Stimulated activated CD4-positive, alpha-beta T cell treated with anti-CD3 and anti-CD28 coated beads, TNF-alpha, amount 100 ng/mL, for 1 hour (primary cell): ENCODE measurements at places on chromosomes 12 and 14.

GRCh38 chr12:6850796-6851152 lies 312 bp downstream of the CDCA3 start:
- DNase-seq: no peak

- DNase-seq: no peak
Observed at GRCh38 chr12:53048033-53048779, 1.7 kb upstream of the TNS2 start.

DNA sequence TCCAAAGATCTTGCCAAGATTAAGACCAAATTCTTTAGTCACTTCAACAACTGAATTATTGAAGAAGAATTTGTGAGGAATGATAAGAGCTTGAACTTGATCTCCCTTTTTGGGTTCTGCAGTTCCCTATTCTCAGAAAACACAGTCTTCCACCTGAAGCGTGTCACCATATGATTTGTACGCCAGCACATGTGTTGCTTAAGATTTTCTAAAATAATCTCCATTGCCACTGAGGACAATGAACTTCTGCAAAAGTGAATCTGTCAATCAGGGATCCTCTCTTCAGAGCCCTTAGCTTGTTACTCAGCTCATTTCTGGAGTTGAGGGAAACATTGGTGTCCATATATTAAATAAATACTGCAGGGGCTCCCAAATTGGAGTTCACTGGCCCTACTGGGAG lies 4.2 kb upstream of the SPIC start:
- no peak for DNase-seq

DNA sequence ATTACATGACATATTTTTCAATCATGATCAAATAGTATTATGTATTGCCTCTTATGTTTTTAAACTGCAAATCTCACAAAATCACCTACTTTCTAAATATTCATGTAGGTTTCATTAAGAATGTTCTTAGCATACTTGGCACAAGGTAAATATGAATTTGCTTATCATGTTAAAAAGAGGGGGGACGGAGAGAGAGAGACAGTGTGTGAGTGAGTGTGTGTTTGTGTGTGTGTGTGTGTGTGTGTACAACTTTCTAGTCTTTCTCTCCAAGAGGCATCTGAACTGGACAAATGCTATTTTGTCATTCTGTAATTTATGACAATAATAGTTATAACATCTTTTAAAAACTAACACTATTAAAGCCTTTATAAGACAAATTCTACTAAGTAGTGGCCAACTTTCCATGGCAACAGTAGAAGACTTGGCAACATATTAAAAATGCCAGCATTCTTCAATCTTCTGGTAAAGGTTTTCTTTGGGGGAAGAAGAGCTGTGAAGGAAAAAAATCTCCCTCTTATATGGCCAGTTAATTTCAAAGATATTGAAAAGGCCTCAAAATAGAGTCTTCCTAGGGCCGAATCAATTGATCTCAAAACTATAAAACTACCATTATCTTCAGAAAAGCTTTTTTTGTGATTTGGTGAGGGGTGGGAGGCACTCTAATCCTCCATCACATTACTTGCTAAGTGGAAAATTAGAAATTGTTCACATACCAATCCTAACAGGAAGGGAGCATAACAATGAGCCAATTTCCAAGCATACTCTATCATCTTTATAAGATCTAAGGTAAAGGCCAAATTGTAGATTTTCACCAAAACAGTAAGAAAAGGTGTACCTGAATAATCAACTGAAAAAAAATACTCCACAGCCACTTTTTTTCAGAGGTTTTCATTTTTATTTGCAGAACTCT lies 28.2 kb downstream of the CDK17 start:
- no peak for DNase-seq

- DNase-seq: no peak
Observed at GRCh38 chr12:52097045-52097666, 17.7 kb downstream of the SMIM41 start.

DNA sequence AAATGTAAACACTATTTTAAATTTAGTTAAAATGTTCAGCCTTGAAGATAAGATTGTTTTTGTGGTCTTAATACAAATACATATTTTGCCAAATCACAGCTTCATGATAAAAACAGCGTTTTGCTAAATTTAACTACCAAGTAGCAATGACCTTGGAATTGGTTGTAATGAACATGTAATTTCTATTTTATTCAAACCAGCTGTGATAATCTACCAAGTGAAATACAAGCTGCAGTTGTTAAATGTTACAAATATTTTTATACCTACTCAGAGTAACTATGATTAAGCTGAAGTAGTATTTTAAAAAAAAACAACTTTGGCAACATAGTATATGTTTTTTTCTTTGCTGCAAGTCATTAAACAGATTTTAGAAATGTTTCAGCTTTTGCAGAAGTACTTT lies 96.2 kb downstream of the CPSF2 start:
- DNase-seq: no peak

- no peak for DNase-seq
Observed at GRCh38 chr14:77053046-77053841, 24.7 kb upstream of the IRF2BPL start.

GRCh38 chr12:52171950-52172512 lies 19.8 kb downstream of the KRT80 start:
- DNase-seq: no peak

- DNase-seq: no peak
Observed at GRCh38 chr12:92657770-92658169, 45.0 kb upstream of the PLEKHG7 start.

DNA sequence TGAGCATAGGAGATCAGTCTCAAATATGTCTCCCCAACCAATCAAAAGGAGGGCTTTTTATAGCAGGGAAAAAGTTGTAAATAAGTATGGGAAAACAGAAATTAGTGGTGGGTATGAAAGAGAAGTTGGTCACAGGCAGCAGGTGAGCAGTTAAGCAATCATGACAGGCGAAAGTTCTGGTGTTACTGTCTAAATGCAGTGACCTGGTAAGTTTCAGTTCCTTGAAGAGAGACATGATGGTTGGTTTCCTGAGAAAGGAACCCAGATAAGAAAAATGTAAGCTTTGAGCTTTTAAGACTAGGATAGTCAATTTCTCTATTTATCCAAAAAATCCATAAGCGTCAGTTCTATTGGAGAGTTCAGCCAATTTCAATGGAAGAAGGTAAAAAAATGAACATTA lies 466.2 kb upstream of the FLRT2 start:
- no peak for DNase-seq

DNA sequence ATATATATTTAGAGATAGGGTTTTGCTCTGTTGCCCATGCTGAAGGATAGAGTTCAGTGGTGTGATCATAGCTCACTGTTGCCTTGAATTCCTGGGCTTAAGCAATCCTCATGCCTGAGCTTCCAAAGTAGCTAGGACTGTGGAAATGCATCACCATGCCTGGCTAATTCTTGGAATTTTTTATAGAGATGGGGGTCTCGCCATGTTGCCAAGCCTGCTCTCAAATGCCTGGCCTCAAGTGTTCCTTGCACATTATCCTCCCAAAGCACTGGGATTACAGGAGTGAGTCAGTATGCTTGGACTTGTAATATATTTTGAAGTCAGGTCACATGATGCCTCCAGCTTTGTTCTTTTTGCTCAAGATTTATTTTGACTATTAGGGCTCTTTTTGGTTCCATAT lies 178.0 kb downstream of the RPAP3 start:
- DNase-seq: no peak

DNA sequence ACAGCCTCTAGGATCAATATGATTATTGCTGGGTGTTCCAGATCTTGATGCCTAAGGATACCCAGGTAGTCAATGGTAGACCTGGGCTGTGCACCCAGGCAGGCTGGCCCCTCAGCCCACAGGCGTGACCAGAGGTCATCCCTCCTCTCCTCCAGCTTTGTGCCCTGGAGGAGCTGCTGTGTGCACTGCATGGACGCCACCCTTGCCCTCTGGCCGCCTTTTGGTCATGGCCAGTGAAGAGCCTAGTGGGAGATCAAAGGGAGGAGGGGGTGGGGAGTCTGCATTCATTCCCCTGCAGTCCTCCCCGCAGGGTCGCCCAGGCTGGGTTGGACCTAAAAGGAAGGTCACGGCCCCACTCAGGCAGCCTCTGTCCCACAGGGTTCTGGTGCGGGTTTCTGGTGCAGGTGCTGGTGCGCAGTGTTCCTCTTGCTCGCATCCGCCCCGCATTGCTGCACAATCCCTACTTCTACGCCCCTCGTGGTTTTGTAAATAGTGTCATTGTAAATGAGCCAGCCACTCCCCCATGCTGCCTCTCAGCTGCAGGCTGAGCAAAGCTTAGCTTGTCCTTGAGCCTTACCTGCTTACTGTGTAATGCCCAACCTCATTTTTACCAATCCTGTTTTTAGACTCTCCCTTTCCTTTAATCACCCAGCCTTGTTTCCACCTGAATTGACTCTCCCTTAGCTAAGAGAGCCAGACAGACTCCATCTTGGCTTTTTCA lies 55.3 kb downstream of the PSMA6 start:
- no peak for DNase-seq

GRCh38 chr12:9118158-9118557 lies 2.4 kb upstream of the A2M start:
- no peak for DNase-seq

DNA sequence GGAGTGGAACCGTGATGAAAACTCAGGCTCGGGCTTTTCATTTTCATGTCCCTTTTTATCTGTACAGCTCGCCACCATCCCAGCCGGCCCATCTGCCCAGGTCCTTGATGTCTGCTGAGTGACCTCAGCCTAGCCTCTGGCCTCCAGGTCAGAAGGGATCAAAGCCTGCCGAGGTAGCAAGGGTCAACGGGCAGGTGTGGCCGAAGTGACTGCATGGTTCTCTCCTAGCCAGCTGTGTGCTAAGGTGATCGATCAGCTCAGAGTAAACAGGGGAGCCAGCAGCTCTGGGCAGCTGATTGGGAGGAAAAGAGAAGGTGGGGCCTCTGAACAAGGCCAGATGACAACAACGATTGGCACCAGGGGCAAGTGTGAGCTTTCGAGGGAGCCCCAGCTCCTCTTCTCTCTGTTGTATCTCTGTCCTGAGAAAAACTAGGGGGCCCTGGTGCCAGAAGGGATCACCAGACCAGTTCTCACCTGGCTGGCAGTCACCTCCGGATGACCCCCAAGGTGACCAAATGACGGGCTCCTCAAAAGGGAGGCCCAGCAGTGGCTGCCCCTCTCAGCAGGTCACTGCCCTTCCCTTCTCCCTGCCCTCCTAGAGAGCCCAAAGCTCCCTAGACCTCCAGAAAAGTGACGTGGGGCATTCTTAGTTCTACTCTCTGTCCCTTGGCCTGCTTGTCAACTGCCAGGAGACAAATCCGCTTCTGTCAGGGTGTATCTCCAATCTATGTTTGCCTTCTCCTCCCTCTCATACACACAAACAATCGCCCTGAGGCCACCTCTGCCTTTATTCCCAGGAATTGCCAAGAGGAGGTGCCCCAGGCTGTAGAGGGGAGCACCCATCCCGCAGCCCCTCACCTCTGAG lies 3.4 kb downstream of the SLC6A12 start:
- no peak for DNase-seq

DNA sequence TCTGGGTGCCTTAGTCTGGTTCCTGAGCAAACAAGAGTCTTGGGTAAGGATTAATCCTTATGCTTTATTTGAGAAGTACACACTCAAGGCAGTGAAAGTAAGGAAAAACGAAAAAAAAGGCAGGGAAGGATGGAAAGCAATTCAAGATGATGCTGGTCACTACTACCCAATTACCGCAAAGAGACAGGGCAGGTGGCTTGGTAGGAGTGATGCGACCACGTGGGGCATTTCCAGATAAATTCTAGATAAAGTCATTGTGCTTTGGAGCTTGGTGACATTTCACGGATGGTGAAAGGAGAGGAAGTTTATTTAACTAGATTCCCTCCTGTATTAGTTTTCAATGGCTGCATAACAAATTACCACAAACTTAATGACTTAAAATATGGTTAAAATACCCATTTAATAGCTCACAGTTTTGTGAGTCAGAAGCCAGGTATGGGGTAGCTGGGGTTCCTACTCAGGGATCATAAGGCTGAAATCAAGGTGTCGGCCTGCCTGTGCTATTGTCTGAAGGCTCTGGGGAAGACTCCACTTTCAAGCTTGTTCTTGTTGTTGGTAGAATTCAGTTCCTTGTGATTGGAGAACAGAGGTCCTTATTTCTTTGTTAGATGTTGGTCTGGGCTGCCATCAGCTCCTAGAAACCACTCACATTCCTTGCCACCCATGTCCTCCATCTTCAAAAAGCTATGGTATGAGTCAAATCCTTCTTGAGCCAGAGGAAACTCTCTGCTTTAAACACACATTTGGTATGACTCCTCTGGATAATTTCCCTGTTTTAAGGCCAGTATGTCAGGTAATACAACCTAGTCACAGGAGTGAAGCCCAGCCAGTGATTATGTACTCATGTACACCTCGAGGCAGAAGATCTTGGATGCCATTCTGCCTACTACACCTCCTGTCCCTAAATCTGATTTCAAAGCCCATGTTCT lies 5.6 kb upstream of the HMGA2 start:
- DNase-seq: no peak

DNA sequence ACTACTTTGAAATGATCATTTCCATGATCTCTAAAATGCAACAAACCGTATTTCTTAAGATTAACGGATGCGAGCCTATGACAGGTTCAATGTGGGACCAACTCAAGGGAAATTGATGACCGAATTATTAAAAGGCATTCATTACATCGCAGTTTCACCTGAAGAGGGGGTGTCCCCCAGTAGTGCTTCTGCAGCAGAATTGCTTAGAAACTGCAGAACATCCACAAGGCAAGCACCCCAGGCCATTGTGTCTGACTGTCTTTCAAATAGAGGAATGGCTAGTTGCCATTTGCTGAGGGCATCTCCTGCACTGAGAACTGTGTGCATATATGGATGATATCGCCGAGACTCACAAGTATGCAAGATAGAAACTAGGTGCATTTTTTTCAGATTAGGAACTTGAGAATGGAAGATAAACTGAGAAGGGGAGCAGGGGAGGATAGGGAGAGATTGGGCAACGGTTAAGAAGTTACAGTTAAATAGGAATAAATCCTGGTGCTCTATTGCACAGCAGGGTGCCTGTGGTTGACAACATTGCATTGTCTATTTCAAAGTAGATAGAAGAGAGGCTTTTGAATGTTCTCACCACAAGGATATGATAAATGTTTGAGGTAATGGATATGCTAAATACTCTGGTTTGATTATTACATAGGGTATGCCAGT lies 234.3 kb upstream of the PLEKHG7 start:
- DNase-seq: no peak

DNA sequence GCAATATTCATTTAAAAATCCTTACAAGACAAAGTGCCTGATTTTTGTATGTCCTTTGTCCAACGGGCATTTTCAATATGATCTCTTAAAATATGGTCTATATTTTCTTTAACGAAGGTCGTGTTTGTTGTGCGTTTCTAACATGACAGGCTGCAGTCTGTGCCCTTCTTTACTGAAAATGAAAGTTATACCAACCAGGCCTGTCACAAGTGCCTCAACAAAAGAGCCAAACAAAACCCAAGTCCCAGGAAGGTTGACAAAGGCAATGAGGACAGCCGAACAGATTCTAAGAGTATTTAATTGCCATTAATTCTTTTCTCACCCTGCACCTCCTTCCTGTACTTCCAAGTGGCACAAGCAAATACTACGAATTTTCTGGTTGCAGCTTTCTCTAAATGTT lies 13.9 kb downstream of the PAX9 start:
- DNase-seq: no peak

GRCh38 chr12:835754-836518 lies 83.6 kb downstream of the WNK1 start:
- DNase-seq: no peak

- no peak for DNase-seq
Observed at GRCh38 chr14:100039903-100040302, 25.3 kb upstream of the EVL start.
